ENCODE measurements at places on chromosomes 7 and 10. TPM values are rescaled to one million over a fixed set of nuclear protein-coding genes. Genes with fewer than 3 reads are reported as not detected.

GRCh38 chr7:132964876-132965275, 117.0 kb downstream of the CHCHD3 start:
- no peak for DNase-seq

GRCh38 chr7:22631730-22632129, 95.3 kb upstream of the IL6 start:
- no peak for DNase-seq

Gene HOXA5
- 0.81 TPM for total RNA-seq

Gene EZH2
- 25.4 TPM for total RNA-seq

Gene AASS
- total RNA-seq: 0.84 TPM

Measured in CD8-positive, alpha-beta T cell (primary cell).